Stimulated activated effector memory CD8-positive, alpha-beta T cell treated with anti-CD3 and anti-CD28 coated beads, Interleukin-12 subunit alpha, Interleukin-12 subunit beta, amount 100 ng/mL, for 72 hours (primary cell): ENCODE measurements at places on chromosomes 6 and 20.

DNA sequence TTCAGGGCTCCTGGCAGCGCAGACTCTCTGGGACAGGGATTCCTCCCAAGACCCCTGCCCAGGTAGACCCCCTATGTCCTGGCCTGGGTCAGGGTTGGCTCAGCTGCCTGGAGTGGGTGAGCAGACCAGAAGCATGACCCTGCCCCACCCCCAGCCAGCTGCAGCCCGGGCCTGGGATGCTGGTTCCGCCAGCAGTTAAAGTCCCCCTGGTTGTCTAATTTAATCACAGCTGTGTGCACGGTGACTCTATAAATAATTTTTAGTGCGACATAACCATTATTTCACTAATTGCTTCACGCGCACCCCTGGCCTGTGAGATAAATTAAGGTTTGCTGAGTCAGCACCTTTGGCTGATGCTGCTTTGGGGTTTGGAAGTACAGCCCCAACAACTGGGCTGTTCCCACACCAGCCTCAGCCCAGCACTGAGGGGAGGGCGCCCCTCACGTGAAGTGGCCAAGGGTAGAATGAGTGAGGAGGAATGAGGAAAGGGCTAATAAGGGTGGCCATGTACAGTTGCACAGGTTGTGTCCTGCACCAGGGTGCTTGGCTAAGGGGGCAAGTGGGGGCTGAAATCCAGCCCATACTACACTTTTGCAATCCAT is 26.1 kb upstream of the CDH22 start:
- no peak for DNase-seq

- no peak for DNase-seq
These were observed 79.7 kb upstream of the NFATC2 start for GRCh38 chr20:51622004-51622874.

DNA sequence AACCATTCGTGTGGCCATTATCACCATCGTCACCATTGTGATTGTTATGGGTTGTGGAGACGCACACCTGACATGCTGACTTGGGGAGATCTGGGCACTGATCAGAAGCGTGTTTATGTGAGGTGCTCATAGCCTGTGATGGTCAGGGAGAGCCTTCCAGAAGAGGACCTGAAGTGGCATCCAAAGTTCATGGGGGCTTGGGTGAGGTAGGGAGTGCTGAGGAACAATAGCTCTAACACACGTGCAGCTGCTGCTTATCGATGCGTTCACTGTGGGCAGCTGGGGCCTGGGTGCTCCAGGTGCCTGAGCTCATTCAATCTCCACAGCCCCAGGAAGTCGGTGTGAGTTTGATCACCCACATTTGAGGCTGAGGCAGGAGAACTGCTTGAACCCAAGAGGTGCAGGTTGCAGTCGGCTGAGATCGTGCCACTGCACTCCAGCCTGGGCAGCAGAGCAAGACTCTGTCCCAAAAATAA is 227.3 kb downstream of the PREX1 start:
- DNase-seq: no peak

DNA sequence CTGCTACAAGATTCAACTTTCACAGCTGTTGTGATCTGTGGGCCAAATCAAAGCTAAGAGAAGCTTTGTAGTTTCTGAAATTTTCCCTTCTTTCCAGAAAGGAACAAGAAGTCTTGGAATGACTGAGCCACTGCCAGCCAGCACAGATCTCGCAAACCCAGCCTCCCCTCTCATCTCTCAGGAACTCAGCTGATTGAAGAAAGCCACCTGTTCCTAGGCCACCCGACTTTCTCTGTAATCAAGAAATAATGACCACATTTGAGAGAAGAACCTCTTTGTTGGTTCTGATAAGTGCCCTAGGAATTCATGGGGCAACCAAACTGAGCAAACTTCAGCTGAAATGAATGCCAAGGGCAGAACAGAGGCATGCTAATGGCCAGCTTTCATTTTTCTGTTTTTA is 61.7 kb downstream of the HDGFL1 start:
- no peak for DNase-seq

- no peak for DNase-seq
These were observed 38.0 kb downstream of the BMP6 start for GRCh38 chr6:7763881-7764280.

GRCh38 chr6:41588111-41588510 is 41.9 kb downstream of the FOXP4 start:
- no peak for DNase-seq

DNA sequence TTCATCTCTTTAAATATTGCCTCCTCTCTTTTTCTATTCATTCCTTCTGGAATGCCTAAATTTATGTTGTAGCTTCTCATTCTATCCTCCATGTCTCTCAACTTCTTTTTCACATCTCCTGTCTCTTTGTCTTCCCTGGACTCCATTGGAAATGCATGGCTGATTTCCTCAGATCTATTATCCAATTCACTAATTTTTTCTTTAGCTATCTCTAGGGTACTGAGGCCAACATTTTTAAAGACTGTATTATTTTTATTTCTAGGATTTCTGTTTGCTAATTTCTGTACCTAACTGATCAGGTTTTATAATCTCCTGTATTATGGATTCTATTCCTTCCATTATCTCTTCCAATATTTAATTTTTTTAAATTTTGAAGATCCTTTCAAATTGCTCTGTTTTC is 37.4 kb downstream of the MDGA1 start:
- DNase-seq: no peak

DNA sequence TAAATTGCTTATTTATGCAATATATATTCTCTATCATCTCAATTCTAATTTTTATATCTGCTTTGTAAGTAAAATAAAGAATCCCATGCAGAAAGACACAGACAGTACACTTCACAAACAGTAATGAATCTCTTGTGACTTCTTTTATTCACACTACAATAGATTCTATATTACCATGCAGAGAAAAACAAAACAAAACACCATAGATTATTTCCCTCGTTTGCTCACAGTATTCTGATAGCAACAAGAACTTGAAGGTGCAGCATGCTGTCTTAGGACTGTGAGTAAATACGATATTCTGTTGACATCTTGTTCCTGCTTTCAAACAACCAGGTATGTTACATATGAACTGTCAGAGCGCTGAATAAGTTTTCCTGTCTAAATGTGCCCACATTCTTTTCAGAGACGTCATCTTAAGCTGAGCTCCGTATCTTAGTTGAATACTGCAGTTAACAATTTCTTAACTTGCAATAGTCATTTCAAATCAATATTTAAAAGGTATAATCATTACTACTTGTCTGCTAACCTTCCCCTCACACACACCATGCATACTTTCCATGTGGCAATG is 140.1 kb downstream of the BTBD9 start:
- DNase-seq: no peak

GRCh38 chr20:63802469-63803240 is 28.4 kb downstream of the ZBTB46 start:
- no peak for DNase-seq

GRCh38 chr6:165767228-165767627 is 104.2 kb upstream of the PDE10A start:
- DNase-seq: no peak

DNA sequence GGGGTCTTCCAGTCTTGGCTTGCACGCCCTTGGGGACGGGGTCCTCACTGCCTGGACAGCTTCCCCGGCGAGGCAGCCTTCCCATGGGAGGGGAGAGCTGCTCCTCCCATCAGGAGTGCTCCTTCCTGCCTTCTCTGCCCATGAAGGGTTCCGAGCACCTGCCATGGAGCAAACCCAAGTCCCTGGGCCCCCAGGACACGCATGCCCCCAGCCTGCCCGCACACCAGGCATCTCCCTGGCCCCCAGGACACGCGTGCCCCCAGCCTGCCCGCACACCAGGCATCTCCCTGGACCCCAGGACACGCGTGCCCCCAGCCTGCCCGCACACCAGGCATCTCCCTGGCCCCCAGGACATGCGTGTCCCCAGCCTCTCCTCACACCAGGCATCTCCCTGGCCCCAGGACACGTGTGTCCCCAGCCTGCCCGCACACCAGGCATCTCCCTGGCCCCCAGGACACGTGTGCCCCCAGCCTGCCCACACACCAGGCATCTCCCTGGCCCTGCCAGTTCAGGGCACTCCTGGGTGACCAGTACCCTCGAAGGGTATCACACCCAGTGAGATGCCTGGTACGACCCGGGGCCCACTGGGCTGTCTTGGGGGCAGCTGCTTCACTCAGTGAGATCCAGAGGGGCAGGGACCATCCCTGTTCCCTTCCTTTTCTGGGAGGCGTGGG is 21.7 kb downstream of the COL20A1 start:
- DNase-seq: no peak

- DNase-seq: no peak
These were observed 148.5 kb downstream of the ELOVL4 start for GRCh38 chr6:79798841-79799240.

DNA sequence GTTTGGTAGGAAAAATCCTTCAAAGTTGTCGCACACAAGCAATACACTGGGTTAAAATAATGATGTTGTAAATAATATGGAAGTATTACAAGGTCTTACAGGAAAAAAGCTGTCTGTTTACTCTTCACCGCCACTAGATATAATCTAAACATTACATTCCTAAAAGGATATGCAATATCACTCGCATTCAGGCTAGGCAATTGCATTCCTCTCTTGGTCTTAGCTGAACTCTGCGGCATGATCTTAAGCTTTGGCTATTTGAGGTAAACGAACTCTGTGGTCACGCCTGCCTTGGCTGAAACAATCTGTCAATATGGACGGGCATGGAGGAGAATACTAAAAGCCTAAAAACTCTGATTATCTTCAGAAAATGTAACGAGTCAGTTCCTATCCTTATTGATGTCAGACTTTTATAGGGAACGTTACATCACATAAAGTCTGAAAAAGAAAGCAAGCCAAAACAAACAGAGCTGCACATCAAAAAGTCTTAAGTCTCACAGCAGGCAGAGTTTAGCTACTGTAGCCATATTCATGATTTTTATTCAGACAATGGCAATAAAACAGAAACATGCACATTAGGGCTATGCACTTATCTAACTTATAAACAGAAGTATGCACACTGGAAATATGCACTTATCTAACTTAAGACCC is 30.8 kb upstream of the FILIP1 start:
- no peak for DNase-seq

- DNase-seq: peak; percentile 84
These were observed at the start of gene FOXO3 for GRCh38 chr6:108560463-108561308. Gene FOXO3, plus strand, starts transcription at chr6:108560917. Its CDS starts 292 bp downstream, at chr6:108561209.

DNA sequence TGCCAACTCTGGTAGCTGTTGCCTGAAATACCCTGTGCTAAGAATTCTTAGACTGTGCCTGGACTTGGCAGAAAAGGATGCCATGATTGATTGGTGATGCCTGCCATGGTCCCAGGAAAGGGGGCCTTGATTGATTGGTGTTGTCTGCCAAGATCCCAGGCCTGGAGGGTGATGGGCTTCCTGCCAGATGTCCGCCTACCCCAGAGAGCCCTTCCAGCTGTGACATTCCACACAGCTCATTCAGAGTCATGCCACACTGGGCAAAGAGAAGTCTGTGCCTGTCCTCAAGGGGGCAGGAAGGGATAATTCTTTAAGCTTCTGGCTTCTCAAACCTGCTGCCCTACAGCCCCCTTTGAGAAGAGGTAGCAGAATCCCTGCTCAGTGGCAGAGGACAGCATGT is 24.6 kb downstream of the RIMS4 start:
- no peak for DNase-seq

DNA sequence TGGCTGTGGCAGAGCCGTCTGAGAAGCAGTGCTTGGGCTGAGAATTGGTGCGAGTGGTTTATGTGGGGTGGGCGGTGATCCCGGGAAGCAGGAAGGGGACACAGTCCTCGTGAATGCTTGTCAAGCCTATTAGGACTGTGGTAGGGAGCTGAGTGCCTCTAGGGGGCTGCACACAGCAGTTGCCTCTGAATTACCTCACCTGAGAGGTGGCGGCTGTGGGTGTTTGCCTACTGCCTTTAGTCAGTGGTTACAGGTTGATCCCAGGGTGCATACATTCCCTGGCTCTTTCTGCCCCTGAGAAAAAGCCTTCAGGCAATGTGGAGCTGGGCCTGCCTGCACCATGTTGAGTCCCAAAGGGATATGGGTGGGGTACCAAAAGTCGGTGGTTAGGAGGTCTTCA is 5.2 kb downstream of the AP5S1 start:
- no peak for DNase-seq

DNA sequence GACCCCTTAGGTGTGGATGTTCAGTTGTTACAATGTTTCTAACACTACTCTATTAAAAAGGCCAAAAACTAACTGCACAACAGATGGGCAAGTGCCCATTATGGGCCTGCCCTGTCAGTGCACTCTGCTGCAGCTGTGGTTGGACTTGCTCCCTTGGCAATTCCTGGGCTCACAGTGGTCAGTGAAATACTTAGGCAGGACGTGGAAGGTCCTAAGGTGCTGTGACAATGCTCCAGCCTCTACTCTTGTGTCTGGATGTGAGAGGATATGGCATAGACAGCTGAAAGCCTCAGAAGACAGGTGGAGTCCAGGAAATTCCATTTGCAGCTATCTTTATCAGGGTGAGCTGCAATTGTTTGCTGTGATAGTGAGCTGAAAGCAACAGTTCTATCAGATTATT is 136.5 kb upstream of the OLIG3 start:
- DNase-seq: no peak

DNA sequence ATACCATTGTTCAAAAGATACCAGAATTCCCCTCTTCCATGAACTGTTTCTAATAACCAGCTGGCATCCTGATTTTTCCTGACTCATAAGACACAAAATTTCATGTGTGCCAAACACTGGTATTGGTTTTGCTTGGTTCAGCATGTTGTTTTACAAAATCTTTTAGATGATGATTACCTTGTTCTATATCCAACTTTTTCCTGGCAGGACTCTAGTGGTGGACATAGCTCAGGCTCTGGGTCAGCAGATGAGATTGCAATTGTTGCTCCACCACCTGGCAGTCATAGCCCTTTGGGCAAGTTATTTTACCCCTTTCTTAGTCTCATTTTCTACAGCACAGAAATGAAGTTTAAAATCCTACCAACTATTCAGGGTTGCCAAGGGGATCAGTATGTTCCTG is 6.2 kb downstream of the TRIM38 start:
- no peak for DNase-seq

DNA sequence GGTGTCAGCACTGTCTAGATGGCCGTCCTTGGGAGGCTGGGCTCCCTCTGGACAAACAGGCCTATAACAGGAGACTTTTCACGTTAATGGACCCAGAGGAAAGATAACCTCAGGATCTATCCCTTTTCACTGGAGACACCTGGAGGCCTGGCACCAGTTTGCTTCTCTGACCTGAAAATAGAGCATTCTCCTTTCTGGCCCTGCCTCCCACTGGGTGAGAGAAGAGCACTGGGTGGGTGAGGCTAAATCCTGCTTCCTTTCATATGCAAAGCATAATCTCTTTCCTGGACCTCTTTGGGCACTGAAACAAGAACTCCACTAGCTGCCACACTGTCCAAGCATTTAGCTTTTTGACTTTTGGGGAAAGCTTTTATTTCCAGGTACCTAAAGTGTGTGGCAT is 78.3 kb downstream of the FOXO3 start:
- no peak for DNase-seq

- DNase-seq: no peak
These were observed 6.5 kb downstream of the CD24 start for GRCh38 chr6:106967936-106968555.

- DNase-seq: no peak
These were observed 28.7 kb upstream of the TXNDC5 start for GRCh38 chr6:7939184-7939863.

DNA sequence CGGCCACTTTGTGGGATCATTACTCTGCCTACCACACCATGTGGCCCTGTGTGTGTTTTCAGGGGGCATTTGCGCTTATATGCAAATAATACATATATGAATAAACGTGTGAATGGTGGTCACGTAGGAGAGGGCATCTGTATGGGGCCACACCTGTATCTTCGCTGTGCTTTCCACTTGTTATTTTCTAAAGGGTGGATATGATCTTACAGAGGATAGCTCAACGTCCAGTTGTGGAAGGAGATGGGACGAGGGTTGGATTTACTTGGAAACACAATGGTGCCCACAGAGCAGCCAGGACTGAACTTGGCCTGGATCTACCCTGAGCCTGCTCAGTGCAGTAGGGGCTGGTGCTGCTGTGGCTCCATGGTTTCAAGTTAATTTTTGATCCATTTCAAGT is 93.3 kb downstream of the YTHDF1 start:
- no peak for DNase-seq
